Calu3 (cell line): ENCODE measurements at places on chromosomes 2 and 18.

- DNase-seq = no peak
Observed at GRCh38 chr18:13381331-13381730, 162.8 kb downstream of the LDLRAD4 start.

GRCh38 chr2:6183226-6183625 lies 491.0 kb downstream of the SOX11 start:
- no peak for DNase-seq

GRCh38 chr2:9471206-9471605 lies 3.1 kb upstream of the IAH1 start:
- no peak for DNase-seq

- DNase-seq = no peak
Observed at GRCh38 chr2:189608795-189609422, 28.3 kb upstream of the SLC40A1 start.

- no peak for DNase-seq
Observed at GRCh38 chr2:128640166-128640844, 321.6 kb upstream of the HS6ST1 start.

DNA sequence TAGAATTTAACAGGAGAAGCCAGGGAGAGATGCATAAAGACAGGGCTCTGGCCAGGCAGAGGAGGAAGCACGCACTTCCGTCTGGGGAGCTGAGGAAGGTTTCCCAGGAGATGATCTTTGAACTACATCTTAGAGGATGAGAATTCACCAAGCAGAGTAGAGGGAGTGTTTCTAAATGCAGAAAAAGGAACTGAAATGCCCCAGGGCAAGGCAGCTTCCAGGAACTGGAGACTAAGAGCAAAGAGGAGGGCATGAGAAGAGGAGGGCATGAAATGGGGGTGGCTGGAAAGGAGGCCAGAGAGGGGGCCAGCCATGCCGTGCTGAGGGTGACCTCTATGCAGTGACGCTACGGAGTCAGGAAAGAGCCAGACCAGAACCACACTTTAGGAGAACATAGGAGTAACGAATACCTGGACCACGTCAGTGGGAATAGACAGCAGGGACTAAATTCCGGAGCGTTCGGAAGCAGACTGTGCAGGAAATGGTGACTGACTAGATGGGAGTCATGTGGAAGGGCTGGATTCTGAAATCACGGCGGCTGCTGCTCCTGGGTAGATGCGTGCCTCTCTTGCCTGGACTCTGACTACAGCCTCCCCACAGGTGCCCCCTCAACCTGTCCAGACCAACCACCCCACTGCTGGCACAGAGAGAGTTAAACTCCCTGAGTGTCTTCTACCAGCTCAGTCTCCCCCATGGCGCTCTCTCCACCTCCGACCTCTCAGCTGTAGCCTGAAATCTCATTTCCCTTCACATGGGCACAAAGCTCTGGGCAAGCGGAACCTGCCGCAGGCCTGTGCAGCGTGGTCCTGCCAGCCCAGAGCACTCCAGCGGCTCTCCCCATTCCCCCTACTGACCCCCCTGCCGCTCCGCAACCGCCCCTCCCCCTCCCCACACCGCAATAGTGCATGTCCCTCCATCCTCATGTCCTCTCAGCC lies 87.0 kb upstream of the RTN4 start:
- DNase-seq = no peak

GRCh38 chr2:237885931-237886684 lies 26.7 kb downstream of the RAMP1 start:
- DNase-seq = no peak

GRCh38 chr2:209685963-209686362 lies 85.7 kb upstream of the UNC80 start:
- DNase-seq = no peak

DNA sequence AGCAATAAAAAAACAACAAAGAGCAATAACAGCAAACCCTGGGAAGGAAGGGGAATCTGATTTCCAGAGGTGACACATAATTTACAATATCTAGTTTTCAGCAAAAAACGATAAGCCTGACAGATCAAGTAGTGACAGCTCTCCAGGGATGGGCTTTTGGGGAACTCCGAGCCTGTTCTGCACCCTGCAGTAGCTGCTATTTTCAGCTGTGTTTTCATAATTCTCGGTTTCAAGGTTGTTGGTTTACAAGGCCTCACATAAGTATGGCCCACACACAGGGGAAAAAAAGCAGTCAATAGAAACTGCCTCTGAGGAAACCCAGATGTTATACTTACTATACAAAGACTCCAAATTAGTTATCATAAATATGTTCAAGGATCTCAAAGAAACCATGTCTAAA lies 67.7 kb upstream of the CTLA4 start:
- DNase-seq = no peak

GRCh38 chr2:105575499-105576025 lies 169.2 kb upstream of the NCK2 start:
- no peak for DNase-seq

DNA sequence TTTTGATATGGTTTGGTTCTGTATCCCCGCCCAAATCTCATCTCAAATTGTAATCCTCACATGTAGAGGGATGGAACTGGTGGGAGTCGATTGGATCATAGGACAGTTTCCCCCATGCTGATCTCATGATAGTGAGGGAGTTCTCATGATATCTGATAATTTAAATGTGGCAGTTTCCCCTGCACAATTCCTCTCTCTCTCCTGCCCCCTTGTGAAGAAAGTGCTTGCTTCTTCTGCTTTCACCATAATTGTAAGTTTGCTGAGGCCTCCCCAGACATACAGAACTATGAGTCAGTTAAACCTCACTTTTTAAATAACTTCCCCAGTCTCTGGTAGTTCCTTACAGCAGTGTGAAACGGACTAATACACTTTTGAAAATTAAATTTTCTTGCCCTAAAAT lies 12.3 kb upstream of the KCNJ3 start:
- no peak for DNase-seq

- DNase-seq = peak; percentile 65
Observed at GRCh38 chr2:86372641-86373502, 35.4 kb upstream of the REEP1 start.
